ENCODE measurements at places on chromosomes 12 and 14. TPM values are rescaled to one million over a fixed set of nuclear protein-coding genes. Genes with fewer than 3 reads are reported as not detected.

The KRT2 gene
- not detected for total RNA-seq

The COQ6 gene
- total RNA-seq, result 22.9 TPM

The FGF6 gene
- not detected for total RNA-seq

The TSPAN11 gene
- total RNA-seq, result not detected

The KRT6C gene
- not detected for total RNA-seq

The ASCL1 gene
- 0.29 TPM for total RNA-seq

The CFL2 gene
- total RNA-seq, result 104 TPM

The CISTR gene
- not detected for total RNA-seq

The LGMN gene
- 94.2 TPM for total RNA-seq

The TSPAN8 gene
- 0.50 TPM for total RNA-seq

The PLCZ1 gene
- total RNA-seq, result not detected

The PKP2 gene
- not detected for total RNA-seq

The ACSM4 gene
- not detected for total RNA-seq

The CAND1 gene
- 84.0 TPM for total RNA-seq

The GDF11 gene
- total RNA-seq, result 12.1 TPM

The GPD1 gene
- total RNA-seq, result 0.27 TPM

The GPR65 gene
- total RNA-seq, result 0.03 TPM

The FOXA1 gene
- total RNA-seq, result not detected
